ENCODE measurements at places on chromosomes 2 and 18.

DNA sequence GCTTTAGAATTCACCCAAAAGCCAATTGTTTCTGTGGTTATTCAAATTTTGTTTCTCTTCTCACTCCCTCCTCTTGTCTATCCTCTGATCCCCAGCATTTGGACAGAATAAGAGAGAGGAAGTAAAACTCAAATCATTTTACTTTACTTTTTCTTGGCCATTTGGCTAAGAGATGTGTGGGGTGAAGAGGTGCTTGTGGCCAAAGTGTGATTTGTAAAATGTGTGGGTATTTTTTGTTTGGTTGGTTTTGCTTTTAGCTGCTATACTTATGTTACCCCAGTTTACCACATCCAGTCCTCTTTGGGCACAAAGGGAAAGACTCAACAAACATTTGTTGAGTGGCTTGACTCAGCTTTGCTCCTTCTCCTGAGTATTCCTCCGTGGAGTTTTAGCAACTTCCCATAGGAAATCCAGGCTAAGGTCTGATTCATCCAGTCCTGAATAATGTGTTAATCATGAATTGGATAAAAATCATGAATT lies 109.1 kb upstream of the CYP1B1 start:
- DNase-seq, result peak; percentile 81

DNA sequence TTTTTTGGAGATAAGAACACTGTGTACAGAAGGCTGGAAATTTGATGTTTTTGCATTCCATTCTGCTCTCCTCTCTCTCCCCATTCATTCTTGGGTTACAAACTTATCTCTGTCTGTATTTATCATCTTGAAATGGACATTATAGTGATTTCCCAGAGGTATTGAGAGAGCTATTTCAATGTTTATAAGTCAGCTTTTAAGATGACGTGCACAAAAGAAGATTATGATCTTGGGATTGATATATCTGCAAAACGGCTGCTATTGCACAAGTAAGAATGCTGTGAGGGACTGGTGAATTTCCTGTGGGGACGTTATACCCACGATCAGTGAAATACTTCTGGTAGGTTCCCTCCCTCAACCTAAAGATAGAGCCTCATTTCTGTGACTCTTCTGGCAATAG lies 61.0 kb upstream of the DTNA start:
- DNase-seq, result no peak

DNA sequence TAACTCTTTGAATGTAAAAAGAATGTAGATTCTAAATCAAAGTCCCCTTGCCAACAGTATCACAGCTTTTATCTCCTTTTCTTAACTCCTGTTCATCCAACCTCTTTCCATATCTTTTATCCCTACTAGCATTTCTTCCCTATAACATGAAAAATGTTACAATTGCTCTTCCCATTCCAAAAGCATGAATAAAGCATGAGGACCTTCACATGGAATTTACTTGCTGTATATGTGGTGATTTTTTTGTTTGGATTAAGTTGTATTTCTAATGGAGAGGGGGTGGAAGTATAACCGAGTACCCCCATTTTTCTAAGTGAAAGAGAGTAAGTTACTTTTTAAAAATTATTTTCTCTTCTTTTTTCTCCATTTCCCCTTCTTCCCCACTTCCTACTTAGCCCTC lies 94.9 kb upstream of the RBBP8 start:
- no peak for DNase-seq

DNA sequence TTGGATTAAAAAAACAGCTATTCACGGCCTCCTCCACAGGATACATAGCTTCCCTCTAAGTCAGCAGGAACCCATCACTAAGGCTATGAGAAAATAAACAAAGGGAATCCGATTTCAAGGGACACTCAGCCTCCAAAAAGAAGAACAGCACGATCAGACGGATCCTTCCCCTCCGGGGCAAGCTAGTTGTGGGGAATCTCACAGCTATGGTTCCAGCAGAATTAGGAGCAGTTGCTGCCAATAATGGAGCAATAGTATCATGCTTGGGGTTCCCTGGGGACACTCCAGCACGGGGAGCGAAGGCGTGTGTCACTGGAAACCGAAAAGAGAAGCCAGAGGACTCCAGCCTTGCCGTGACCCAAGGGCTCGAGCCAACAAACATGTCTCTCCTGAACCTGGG lies 163.1 kb downstream of the TTC32 start:
- peak; percentile 80 for DNase-seq
